ENCODE measurements at places on chromosomes 5 and 9.

DNA sequence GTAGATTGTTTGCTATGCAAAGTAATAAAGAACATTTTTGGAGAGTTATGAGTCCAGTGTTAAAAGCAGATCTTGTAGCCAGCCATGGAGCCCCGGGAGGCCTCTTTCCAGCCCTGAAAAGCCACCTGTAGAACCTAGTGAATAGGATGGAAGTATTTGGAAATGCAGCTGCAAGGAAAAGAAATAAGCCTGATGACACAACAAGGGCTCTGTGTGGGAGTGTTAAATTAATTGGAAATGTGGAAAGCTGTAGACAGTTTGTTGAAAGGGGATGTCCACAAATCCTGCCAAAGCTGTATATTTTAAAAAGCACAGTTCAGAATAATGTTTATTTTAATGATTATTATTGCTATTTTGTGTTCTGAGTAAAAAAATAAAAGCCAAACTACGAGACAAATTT lies 152.5 kb upstream of the GHR start:
- DNase-seq = no peak

DNA sequence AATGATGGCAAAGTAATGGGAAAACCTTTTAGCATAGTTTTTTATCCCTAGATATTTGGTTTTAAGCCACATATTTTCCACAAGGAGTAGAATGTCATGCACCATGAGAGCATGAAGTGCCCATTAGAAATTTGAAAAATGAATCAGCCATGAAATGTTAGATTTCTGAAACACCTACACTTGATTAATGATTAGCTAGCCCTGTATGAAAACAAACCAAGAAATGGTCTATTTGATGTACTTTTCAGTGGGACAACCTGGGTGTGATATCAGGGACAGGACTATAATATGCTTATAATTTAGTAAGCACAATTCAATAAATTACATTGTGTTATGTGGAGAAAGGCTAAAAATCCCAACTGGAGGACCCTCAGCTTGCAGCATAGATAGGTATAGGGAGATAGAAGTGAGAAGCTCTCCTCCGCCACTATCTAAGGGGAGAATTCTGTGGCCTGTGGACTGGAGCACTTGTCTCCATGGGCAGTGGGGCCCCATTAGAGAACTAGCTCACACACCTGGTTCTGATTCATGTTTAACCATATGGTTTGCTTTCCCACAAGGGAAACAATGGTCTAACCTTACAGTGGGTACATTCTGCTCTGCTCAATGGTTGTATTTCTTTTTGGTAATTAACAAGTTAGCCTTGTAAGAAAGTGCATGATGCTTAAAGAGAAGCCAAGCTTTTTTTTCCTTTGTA lies 35.2 kb downstream of the NUP214 start:
- no peak for DNase-seq

- no peak for DNase-seq
Observed at GRCh38 chr5:31247381-31247780, 53.9 kb downstream of the CDH6 start.

DNA sequence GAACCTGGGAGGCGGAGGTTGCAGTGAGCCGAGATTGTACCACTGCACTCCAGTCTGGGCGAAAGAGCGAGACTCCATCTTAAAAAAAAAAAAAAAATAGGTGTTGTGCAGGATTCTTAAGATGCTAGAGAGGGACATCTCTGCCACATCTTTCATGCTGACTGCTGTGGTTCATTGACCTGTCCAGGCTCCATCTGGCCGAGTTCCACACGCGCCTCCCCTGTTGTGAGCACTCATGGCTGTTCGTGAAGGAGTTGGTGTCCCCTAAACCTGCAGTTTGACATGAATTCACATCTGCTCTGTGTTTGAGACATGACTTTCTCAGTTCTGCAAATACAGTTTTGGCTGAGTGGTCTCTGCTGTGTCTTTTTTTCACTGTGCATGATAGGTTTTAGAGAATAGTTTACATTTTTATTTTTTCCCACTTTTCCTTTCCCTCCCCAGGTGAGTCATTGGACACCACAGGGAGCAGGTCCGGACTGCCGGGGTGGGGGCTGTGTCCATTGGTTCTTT lies 5.3 kb downstream of the NXNL2 start:
- DNase-seq = no peak

- DNase-seq = no peak
Observed at GRCh38 chr9:112541685-112542084, 55.1 kb downstream of the KIAA1958 start.

DNA sequence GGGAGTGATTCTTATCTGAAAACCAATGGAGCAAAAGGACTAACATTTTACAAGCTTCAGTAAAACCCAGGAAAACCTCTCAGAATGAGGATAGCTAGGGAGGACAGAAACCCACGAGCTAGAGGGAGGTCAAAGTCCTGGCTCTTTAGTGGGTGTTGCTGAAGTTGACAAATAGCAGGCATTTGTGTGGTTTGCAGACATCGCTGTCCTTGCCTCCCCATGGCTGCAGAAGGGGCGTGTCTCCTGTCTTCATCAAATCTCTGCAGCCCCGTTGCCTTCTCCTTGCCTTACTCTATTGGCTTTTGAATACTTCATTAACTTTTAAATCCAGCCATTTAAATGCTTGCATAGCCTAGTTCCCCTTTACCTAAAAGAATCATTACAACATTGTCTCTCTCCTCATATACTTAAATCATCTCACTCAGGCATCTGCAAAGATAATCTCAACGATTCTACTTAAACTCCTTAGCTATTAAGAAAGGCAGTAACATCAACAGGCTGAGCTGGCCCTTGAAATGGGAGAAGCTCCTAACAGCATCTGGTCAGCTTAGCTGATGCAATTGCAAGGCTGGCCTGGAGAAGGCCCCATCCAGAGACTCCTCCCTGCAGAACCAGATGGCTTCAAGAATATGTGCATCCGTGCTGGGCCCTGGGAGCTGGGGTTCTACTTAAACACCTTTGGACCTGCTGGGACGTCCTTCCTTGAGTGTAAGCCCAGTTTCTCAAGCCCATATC lies 152.8 kb upstream of the TAS2R1 start:
- DNase-seq = no peak

DNA sequence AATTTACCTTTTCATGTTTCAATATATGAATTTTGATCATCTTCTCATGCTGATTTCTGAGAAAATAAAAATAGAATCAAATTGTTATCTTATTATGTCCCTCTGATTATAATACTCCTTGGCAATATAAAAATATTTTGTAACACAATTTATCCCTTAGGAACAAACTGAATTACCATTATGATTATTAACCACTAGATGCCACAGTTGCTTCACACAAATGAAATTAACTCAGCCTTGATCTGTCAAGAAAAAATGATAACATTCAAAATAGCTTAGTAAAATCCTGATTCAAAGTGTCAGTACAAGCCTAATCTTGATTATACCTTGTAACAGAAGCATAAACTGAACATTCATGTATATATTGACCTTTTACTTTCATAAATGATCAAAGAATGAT lies 4.8 kb upstream of the CHSY3 start:
- DNase-seq = no peak

GRCh38 chr9:80995759-80996158 lies 693.6 kb downstream of the TLE1 start:
- DNase-seq = no peak

DNA sequence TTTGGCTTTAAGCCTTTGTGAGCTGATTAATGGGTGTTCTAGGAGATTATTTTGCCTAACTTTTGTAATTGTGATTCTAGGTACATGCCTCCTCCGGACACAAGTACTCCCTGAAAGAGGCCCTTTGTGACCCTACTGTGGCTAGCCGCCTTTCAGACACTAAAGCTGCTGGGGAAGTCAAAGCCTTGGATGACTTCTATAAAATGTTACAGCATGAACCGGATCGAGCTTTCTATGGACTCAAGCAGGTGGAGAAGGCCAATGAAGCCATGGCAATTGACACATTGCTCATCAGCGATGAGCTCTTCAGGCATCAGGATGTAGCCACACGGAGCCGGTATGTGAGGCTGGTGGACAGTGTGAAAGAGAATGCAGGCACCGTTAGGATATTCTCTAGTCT lies 13.6 kb downstream of the ITGA1 start:
- DNase-seq = no peak

DNA sequence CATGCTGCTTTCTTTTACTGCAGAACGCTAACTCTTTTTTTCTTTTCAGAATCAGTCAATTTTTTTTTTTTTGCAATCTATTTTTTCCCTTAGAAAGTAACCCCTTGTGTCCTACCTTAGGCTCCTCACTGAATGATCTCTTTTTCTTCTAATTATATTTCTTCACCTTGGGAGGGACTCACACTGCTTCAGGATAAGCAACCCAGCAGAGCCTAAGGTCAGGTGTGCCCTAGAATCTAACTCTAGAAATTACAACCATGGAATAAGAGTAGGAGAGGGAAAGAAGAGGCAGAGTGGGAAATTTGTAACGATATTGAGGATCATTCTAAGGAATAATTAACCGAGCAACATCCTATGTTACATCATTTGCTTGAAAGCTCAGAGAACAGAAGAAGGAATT lies 564.0 kb upstream of the MEF2C start:
- no peak for DNase-seq

DNA sequence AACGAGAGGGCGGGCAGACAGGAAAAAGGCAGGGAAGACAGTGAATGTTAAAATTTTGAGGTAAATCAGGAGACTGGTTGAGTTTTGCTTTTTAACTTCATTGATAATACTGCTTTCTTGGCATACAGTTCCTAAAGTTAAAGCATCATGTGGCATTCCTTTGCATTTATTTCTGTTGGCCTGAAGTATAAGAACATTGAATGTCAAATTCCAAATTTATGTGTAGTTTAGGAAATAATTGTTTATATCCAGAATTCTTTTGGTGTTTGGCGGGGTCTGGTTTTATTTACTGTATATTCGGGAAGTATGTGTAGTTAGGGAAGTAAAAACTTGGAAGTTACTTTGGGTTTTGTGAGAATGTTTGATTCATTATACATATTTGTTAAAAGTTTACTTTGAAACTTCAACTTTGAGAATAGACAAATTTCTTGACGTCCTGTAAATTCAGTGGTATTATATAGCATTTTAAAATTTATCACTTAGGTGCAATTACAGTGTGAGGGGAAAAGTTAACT lies 83.2 kb downstream of the PTPDC1 start:
- DNase-seq = no peak

DNA sequence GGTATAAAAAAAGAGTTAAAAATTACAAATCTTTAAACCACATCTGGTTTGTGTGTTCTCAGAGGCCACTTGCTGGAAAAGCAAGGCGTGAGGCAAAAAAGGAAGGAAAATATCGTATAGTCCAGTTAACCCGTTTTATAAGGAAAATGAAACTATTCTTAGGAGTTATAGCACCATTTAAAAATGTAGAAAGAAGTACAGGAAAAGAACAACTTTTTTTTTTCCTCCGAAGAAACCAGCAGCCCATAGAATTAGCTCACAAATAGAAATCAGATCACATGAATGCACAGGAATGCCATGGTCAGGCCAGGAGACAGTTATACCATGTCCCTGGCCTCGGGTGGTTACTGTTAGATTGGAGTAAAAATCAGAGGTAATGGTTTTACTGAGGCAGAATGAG lies 241.6 kb downstream of the FBXL7 start:
- DNase-seq = no peak

- DNase-seq = no peak
Observed at GRCh38 chr5:172410160-172410559, 44.2 kb downstream of the SH3PXD2B start.

- no peak for DNase-seq
Observed at GRCh38 chr5:375921-376798, 54.6 kb downstream of the AHRR start.

GRCh38 chr5:128271859-128272464 lies 188.4 kb downstream of the SLC12A2 start:
- no peak for DNase-seq

Measured in activated naive CD4-positive, alpha-beta T cell (primary cell).